CD4-positive, alpha-beta T cell treated with Interleukin-21 for 1 hour (primary cell): ENCODE measurements at places on chromosomes 7 and 10.

- no peak for DNase-seq
Measured at GRCh38 chr10:96616961-96617360, 30.1 kb upstream of the TM9SF3 start.

DNA sequence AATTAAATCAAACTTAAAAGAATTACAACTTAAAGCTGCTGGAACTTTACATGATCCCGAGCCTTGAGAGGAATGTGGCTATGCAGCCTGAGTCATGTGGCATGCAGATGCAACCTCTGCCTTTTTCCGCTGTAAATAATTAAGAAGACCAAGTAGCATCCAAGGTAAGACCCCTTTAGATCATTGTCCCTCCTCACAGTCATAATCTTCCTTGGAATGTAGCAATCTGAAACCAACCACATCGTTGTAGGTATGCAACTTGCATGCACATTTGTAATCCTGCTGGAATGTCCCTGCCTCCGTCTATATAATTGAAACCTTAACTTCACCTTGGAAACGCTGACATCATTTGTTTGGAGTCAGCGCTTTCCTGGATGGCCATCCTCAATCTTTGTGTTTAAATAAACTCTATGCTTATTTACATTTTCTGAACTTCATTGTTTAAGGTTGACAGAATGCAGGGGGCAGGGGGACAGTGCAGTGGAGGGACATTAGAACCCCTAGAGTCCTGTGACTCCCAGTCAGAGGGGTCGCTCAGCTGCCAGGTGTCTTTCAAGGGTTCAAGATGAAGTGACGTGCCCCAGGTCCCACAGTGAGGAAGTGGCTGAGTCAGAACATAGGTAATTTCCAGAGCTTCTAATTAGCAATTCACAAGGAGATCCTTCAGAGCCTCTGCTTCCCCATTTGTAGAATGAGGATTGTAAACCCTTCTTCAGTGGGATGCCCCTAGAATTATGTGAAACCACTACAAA lies 110.7 kb downstream of the RALA start:
- DNase-seq, result peak; percentile 36

DNA sequence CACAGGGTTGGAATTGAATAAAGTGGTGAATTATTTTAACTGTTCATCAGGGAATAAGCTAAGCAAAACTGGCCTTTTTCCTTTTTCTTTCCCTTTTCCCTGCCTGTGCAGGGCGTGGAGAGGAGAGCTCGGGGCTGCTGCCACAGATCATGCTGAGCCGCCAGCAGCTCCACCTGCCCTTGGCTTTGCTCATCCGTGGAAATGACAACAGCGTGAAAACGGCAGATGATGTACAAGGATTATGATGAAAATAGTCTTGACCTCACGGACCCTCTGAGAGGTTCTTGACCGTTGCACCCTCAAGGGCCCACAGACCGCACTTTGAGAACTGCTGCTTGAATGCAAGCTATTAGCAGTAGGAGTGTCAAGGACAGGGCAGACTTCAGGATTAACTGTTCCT lies 10.6 kb downstream of the PPP2R2D start:
- DNase-seq, result no peak

DNA sequence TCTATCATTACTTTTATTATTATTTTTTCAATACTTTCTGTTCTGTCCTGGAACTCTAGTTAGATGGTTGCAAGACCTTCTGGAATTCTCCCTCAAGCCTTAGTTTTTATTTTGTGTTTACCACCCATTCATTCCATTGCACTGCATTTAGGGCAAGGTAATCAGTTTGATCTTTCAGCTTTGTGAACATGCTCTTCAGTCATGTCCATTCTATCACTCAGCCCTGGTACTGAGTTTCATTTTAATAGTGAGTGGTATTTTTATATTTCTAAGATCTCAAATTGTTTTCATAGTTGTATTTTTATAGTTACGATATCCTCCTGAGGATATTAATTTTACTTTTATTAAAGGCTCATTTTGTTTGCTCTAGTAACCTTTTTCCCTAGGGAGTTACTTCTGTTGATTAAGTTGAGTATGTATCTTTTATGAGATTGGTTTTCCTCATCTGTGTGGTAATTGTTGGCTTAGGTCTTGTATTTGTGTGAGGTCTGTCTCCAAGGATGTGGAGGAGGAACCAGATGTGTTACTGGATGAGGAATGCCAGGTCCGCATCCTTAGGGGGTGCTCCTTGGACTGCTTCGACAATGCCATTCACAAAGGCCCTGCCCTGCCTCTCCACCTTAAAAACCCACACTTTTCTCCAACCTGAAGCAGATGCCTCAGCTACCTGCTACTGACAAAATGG lies 46.7 kb upstream of the RAB18 start:
- no peak for DNase-seq

GRCh38 chr10:48777110-48777509 lies 92.4 kb downstream of the WDFY4 start:
- no peak for DNase-seq

DNA sequence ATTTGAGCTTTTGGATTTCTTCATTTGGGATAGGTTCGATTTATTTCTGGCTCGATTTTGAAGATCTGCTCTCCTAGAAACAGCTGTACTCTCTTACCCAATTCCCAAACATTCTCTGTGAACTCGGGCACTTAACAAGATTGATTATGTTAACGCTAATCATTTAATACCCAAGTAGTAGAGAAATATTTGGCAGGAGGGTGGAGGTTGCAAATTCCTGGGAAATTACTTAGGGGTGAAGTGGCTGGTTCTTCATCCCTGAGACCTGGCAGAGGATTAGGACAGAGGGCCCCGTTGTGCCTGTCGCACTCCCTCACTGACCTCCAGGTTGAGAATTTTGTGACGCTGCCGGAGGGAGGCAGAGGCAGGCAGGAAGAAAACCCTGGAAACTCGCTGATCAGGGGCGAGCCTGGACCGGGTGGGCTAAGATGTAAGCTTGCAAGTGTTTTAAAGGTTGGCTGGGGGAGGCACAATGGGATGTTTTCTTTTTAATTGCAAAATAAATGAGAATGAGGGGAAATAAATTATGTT lies 182.6 kb downstream of the TCF7L2 start:
- no peak for DNase-seq
